ENCODE measurements at places on chromosomes 16 and 17. TPM values are rescaled to one million over a fixed set of nuclear protein-coding genes. Genes with fewer than 3 reads are reported as not detected.

Gene FZD2
- total RNA-seq = not detected

DNA sequence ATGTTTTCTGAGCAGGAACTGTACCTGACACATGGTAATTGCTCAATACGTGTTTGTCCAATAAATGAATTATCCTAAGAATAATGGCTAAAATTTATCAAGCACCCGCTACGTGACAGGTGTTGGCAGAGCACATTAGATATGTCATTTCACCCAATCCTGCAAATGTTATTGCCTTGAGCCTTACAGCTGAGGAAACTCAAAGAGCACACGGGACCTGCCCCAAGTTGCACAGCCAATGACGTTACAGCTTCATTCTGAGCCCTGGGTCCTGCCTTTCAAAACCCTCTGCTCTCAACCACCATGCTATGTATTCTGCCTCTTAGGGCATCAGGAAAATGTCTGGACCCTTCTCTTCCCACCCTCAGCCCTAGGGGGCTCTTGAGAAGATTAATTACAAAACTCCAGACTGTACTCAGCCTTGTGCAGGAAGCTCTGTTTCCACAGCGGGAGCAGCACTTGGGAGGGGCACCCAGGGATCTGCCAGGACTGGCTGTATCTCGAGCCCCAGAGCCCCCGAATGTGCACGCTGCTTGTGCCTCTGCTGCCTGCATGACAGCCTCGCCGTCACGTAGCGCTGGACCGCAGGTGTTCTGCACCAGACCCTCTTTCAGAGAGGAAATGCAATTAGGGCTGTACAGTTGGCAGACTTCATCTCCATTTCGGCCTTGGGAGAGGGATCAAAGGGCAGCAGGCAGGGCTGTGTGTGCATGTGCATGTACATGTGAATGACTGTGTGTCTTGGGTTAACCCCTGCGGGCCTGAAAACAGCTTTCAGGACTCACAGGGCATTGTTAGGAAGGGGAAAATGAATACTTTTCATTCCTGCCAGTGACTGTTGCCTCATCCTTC lies 71.6 kb downstream of the GPR139 start:
- H3K27ac ChIP-seq = no peak overlapping the region
- no peaks in the 10 kb centered on the region for H3K4me1 ChIP-seq
- no peaks in the 10 kb centered on the region for H3K27me3 ChIP-seq
- no peak for DNase-seq
- H3K4me3 ChIP-seq = no peak overlapping the region

- H3K4me1 ChIP-seq = no peaks in the 10 kb centered on the region
- H3K27ac ChIP-seq = no peak overlapping the region
- no peak overlapping the region for H3K4me3 ChIP-seq
Observed at GRCh38 chr16:54369861-54370260, 83.3 kb upstream of the IRX3 start.

DNA sequence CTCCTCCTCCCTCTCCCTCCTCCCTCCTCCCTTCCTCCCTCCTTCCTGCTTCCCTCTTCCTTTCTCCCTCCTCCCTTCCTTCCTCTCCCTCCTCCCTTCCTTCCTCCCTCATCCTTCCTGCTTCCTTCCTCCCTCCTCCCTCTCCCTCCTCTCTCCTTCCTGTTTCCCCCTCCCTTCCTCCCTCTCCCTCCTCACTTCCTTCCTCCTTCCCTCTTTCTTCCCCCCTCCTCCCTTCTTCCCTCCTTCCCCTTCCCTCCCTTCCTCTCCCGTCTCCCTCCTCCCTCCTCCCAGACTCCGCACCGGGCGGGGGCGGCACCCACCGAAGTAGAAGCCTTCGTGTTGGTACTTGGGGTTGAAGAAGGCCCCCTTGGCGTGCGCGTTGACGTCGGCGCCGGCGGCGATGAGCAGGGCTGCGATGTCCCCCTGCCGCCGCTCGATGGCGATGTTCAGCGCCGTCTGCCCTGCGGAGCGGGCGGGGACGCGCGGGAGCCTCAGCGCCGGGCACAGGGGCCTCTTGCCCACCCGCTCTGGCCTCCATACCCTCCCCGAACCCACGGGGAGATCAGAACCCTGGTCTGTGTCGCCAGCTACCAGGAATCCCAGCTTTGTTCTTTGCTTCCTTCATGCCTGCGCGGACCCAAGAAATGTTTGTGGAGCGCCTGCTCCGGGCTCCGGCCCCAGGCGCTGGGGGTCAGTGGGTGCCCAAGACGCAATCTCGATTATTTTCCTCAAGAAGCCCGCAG lies 22.2 kb downstream of the TRPV3 start:
- no peaks in the 10 kb centered on the region for H3K27me3 ChIP-seq
- peaks cover 15% of the 10 kb centered on the region for H3K4me1 ChIP-seq
- peak; percentile 45 for DNase-seq
- H3K27ac ChIP-seq = no peak overlapping the region

DNA sequence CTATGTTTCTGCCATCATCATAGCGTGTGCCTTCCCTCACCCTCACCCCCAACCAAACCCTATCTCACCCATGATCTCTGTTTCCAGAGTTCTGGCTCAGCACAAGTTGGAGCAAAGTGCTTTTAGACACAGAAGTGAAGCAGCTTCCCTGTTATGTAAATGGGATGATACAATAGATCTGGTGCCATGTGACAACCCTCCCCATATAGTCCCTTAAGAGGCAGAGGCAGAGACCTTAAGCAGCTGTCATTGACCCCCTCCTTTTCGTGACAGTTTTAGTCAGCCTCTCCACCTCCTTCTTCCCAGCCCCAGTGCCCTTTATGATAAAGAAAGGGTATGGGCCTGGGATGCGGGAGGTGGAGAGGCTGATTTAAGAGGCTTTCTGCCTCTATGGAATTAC lies 40.3 kb upstream of the MED13 start:
- H3K4me1 ChIP-seq = no peaks in the 10 kb centered on the region
- no peaks in the 10 kb centered on the region for H3K36me3 ChIP-seq
- no peak overlapping the region for H3K4me3 ChIP-seq
- no peaks in the 10 kb centered on the region for H3K27me3 ChIP-seq
- DNase-seq = no peak

- H3K4me3 ChIP-seq = no peak overlapping the region
- DNase-seq = no peak
- H3K4me1 ChIP-seq = peaks cover 12% of the 10 kb centered on the region
- no peak overlapping the region for H3K27ac ChIP-seq
Observed at GRCh38 chr17:50631195-50631907, 3.3 kb upstream of the ABCC3 start.

All from CD4-positive, alpha-beta T cell (primary cell).